ENCODE measurements at places on chromosomes 4 and X.

DNA sequence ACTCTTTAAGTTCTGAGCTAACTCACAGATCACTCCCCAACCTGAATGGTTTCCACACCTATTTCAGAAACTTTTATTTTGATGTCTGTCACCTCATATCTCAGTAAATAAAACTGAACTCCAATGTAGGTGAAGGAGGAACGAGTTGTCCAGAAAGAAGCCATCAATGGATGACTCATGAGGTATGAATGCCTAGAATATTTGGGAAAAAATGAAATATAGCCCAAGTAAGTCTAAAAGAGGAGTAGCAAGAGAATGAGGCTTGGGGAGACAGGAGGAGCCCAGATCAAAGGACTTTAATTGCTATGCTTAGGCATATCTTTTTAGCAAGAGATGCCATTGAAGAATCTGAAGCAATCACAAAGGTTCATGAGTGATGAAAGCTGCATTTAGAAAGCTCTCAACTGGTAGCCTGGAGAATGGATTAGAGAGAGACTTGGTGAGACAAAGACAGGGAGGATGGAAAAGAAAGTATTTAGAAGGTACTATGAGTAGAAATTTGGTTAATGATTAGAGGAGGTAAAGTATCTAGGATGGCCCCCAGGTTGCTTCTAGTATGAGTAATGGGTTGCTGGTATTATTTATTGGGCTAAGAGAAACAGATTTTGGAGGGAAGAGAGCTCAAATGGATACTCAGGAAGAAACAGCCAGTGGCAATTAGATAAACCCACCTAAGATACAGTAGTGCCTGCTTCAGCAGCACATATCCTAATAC lies 39.4 kb downstream of the NOCT start:
- no peak for DNase-seq

GRCh38 chrX:10893366-10893765 lies 217.8 kb upstream of the HCCS start:
- DNase-seq: no peak

- no peak for DNase-seq
These were observed 5.5 kb upstream of the SMIM20 start for GRCh38 chr4:25908491-25908901.

DNA sequence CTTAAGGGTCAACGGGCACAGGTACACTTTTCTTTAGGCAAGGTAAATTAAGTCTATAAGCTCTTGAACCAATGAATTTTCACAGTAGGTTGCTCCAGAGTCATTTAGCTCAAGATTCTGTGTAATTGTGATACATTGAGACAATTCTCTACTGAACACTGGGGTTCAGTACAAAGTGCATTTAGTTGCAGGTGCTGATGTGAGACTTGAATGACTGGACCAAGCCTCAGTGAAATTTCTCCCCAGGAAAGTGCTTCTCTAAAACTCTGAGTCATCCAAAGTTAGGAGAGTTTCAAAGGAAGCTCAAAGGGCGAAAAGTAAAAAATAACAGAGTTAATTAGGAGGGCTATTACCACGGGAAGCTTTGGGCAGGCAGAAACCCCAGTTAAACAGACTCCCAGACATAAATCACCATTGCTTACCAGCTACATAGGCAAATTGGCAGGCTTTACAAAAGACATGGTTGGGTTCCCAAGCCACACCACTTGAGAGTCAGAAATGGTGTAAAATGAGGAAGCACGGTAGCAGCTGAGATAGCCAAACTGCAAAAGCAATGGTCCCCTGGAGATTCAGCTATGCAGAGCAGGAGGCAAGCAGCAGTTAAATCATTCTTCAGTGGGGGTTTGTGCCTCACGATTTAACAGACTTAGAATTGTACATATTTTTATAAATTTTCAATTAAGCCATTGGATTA lies 202.6 kb downstream of the PCDH19 start:
- DNase-seq: no peak

DNA sequence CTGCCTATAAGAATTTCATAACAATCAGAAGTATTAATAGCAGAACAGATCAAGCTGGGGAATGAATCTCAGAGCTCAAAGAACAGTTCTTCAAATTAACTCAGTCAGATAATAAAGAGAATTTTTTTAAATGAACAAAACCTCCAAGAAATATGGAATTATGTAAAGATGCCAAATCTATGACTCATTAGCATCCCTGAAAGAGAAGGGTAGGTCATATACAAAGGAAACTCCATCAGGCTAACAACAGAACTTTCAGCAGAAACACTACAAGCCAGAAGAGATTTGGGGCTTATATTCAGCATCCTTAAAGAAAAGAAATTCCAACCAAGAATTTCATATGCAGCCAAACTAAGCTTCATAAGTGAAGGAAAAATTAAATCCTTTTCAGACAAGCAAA lies 28.6 kb downstream of the CBR4 start:
- DNase-seq: no peak

- no peak for DNase-seq
These were observed 1.9 kb downstream of the ENPP6 start for GRCh38 chr4:184215709-184216328.

- no peak for DNase-seq
These were observed 20.1 kb upstream of the SASH3 start for GRCh38 chrX:129759576-129760061.

DNA sequence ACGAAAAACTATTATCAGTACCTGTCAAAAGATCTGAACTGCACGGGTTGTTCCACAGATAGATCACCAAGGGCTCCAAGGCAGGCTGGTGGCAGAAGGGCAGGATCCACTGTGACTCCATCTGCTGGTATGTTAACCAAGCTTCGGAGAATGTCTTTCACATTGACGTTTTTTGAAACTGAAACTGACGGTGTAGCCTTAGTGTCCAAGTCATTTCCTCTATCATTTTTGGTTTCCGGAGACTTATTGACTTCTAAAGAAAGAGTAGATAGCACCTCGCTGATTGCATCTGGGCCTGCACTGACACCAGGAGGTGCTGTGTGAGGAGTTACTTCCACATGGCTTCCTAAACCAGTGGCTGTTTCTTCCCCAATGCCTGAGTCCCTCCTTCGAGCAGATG lies 186.9 kb downstream of the LRBA start:
- peak; percentile 38 for DNase-seq

GRCh38 chr4:110058677-110059076 lies 139.7 kb downstream of the ELOVL6 start:
- DNase-seq: no peak

DNA sequence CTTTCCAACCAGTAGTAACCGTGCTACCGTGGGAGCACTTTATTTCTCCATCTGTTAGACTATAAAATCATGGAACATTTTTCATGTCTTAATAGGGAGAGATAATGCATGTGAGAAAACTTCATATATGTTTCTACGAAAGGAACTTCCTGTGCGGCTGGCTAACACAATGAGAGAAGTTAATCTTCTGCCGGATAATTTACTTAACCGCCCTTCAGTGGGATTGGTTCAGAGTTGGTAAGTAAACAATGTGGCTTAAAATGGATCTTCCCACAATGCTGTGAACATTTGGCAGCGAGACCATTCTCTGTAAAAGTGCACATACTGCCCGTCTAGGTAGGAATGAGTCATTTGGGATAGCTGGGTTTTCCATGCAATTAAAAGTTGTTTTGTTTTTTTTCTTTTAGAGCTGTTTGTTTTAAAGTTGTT lies 29.6 kb downstream of the PDK3 start:
- DNase-seq: no peak

GRCh38 chr4:122508083-122508482 lies 51.6 kb upstream of the IL2 start:
- DNase-seq: no peak

DNA sequence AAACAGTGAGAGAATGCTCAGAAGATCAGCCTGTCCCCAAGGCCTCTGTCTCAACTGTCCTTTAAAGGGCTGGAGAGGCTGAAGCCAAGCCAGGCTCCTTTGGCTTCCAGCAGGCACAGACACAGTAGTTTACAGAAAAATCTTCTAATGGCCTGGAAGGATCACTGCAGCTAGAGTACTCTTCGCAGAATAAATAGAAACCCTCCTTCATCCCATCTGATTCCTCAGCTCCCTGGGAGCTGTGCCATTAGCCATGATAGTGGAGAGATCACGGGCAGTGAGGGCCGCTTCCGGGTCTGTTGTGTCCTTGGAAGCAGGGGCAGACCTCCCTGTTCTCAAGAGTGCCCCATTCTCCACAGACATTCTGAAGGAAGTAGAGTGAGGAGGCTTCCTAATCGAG lies 63.1 kb downstream of the CCNI start:
- no peak for DNase-seq

GRCh38 chr4:132218406-132218805 lies 930.7 kb upstream of the PCDH10 start:
- DNase-seq: no peak

DNA sequence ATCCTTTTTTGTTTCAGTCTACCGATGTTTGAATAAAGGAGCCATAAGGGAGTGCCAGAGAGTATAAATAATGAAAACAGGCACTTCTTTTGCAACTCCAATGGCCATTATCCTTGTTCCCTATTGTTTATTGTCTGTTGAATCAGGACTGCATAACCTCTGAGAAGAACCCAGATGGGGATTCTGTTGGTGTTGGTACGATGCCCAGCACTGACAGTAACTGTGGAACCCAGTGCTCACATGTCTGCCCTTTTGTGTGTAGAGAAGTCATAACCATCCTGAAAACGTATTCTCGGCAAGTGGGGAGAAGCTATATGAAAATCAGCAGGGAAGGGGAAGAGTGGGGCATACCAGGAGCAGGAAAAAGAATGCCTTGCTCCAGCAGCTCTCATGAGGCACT lies 195.1 kb upstream of the EDNRA start:
- DNase-seq: no peak

- DNase-seq: no peak
These were observed 131.2 kb downstream of the FRMPD4 start for GRCh38 chrX:12269484-12269883.

DNA sequence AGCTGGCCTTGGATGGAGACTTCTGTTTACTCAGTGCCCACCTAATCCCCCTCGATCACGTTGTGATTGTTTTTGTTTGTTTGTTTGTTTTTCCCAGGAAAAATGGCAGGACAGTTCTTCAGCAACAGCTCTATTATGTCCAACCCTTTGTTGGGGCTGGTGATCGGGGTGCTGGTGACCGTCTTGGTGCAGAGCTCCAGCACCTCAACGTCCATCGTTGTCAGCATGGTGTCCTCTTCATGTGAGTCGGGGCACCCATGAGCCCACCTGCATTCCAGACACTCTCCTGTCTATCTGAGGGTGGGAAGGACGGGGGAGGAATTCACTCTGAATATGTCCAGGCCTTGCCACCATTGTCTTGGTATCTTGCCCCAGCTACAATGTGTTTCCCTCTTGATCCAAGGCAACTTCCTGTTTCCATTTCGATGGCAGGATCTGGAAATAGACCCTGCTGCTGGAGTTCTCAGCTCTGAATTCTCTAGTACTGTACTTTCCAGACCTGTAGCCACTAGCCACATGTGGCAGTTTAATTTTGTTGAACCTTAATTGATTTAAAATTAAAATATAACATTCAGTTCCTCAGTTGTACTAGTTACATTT lies 10.5 kb downstream of the SLC34A2 start:
- DNase-seq: no peak

- DNase-seq: peak; percentile 48
These were observed 732 bp upstream of the ADRA2C start for GRCh38 chr4:3765271-3766035.

DNA sequence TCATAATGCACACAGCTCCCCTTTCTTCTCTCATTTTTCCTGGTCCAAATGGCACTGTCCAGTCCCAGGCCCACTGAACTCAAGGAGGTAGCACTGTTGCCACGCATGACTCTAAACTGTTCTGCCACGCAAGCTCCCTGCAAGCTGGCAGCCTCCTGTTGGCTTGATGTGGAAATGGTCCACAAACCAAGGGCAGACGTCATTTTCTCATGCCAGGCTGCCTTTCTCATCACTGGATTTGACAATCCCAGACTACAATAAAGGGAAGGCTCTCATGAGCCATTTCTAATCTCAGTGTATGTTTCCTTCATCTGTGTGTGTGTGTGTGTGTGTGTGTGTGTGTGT lies 22.4 kb downstream of the OTOP1 start:
- no peak for DNase-seq

GRCh38 chr4:19278665-19279064 lies 973.0 kb upstream of the SLIT2 start:
- DNase-seq: no peak

- DNase-seq: no peak
These were observed at the start of gene SOWAHD for GRCh38 chrX:119757979-119758730. TSS of gene SOWAHD (plus strand) at chrX:119758588. CDS start at chrX:119758668, 80 bp downstream.

GRCh38 chr4:152063621-152064240 lies 302.9 kb upstream of the GATB start:
- DNase-seq: no peak

GRCh38 chrX:15336023-15336413 lies 695 bp upstream of the PIGA start:
- no peak for DNase-seq

DNA sequence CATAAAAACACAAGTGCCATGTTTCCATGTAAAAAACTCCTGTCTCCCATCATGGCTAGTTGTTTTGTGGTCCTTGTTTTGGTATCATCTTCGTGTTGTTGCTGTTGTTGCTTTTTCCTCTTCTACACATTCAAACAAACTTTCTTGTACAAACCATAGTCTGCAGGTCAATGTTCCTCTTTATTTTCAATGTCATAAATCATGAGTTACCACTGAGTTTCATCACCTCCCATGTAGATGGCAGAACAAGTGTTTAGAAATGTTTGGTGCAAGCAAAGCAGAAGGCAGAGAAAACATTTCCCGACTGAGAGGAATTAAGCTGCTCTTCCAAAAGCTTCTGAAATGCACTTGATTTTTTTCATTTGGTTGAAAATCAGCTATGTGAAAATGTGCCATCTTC lies 166.0 kb downstream of the ANTXR2 start:
- no peak for DNase-seq

- no peak for DNase-seq
These were observed 18.6 kb upstream of the ARSJ start for GRCh38 chr4:113998079-113998478.

DNA sequence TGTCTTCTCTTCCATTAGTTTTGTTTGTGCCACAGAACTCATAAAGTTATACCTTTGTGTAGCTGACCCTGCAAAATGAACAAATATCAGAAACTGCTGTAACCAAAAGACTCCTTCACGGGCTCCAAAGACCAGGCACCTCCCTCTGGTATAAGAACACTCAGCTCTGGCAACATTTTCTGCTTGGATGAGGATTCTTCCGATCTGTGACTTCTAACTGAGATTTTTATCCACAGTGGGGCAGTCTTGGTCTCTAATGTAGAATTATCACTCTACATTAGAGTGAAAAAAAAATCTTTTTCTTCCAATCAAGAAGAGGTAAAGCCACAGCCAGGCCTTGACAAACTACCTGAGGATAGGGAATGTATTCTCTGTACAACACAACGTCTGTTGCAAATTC lies 38.5 kb upstream of the PRSS48 start:
- no peak for DNase-seq

GRCh38 chr4:41077628-41078027 lies 136.7 kb downstream of the APBB2 start:
- no peak for DNase-seq

- DNase-seq: no peak
These were observed 20.3 kb downstream of the P2RY8 start for GRCh38 chrX:1516596-1517104.

GRCh38 chr4:1522606-1523005 lies 116.4 kb upstream of the NKX1-1 start:
- no peak for DNase-seq

All from GM19239 (cell line).